ENCODE measurements at places on chromosomes 13 and 19.

DNA sequence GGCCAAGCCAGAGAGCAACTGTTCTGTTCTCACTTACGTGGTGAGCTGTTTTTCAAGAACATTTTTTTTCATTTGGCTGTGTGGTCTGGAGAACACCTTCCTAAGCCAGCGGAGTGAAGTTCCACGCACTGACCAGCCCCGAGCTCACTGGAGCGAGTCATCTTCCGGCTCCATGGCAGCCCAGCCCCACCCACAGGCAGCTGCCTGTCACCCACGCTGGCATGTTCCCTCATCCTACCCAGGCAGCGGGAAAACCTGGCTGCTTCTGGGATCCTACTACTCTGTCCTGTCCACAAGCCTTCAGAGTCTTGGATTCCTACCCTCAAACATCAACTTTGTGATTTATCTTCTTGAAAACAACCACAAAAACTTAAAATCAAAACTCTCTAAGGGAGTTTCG is 76.2 kb downstream of the GGACT start:
- DNase-seq, result no peak

DNA sequence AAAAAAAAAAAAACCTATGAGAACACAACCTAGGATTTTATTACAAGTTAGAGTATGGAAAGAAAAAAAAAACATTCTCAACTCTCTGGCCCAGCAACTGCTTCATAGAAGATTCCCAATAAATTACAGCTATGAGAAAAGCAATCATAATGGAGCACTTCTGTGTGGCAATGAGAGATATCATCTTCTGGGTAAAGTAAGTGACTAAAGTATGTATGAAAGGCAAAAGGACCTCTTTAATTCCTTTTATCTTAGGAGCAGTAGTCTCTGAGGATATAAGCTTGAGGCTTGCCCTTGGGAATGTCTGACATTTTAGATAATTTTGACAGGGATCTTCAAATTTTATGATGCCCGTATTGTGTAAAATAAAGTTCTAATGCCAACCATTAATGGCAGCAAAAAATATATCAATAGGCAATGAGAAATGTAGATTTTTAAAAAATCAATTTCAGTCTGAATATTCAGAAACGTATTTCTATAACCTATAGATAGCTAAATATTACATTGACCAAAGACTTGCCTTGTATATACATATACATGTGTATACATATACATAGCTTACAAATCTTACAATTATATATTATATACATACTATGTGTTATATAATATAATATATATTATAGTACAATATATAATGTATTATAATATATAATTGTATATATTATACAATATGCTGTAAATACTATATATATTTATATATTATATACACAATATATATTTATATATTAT is 823.9 kb upstream of the SLITRK1 start:
- no peak for DNase-seq

- peak; percentile 2 for DNase-seq
Observed at GRCh38 chr13:94712812-94713560, 641 bp upstream of the SOX21 start.

DNA sequence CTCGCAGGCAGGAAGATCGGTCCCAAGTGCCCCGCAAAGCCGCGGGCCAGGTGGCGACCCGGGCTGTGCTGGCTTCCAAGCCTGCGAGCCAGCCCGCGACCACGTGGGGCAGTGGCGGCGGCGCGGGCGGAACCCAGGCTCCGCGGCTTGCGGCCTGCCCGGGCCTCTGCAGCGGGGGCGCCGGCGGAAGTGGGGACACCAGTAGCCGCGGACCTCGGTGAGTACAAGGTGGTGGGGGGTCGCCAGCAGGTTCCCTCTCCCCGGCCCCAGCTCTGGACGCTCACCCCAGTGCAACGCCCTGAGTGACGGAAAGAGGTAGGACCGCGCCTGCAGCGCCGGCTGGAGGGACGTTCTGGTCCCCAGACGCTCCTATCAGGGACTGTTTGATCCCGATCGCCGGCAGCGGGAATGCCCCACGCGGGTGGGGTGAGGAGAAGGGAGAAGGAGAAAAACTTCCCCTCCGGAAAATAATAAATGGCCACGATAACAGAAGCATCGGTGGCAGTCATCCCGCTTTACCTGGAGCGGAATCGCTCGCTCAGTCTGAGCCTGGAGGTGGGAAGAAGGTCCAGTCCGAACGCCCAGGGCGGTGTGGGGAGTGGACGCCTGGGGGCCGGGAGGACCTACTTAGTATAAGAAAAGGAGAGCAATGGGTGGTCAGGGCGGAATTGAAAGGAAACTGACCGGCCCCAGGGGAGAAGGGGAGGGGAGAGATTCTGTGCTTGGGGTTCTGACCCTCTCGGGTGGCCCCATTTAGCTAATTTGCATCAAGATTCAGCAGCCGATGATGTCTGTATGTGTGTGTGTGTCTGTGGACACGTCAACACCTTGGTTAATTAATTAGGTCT is at the start of gene GEMIN7:
GEMIN7 (plus strand) TSS at position 198 of the 848 bp plus-strand sequence. CDS start 10,855 bp downstream, outside the sequence.
- peak; percentile 72 for DNase-seq

DNA sequence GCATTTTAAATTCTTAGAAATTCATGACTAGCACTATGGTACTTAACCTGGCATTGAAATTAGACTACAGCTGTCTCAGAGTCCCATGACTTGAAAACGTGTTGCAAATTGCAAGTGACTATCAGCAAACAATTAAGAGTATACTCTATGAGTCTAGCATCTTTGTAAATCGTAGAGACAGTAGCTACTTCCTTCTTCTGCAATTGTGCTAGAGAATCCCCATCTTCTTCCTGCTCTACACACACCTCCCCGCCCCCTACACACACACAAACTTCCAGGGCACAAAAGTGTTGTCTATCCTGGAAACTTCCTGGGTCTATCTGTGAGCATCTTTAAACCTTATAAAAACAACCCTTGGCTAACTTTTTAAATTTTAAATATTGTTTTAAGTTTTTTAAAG is 35.2 kb upstream of the MIR17HG start:
- DNase-seq, result no peak

DNA sequence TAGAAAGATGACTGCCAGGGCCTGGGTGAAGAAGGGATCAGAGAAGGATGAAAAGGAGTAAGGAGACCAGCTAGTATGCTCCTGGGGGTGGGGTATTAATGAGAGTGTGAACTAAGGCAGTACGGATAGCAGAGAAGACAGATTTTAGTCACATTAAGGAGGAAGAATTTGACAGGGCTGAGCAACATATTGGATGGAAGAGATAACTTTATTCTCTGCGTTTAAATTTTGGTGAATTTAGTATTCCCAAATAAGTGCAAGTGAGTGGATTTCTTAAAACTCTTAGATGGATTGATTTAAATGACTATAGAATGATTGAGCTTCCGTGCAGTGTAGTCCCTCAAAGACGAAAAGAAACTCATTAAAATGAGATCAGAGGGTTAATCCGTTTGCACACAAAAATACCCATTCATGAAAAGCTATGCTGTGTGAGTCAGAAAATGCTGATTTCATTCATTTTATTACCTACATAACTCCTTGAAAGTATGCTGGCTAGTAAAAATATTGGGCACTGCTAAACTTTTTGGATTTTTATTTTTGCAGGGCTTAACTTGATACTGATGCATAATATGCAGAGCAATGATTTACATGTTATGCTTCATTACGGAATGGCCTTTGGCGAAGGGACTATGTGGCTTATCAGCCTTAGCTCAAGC is 54.1 kb downstream of the WDFY2 start:
- DNase-seq, result peak; percentile 65

DNA sequence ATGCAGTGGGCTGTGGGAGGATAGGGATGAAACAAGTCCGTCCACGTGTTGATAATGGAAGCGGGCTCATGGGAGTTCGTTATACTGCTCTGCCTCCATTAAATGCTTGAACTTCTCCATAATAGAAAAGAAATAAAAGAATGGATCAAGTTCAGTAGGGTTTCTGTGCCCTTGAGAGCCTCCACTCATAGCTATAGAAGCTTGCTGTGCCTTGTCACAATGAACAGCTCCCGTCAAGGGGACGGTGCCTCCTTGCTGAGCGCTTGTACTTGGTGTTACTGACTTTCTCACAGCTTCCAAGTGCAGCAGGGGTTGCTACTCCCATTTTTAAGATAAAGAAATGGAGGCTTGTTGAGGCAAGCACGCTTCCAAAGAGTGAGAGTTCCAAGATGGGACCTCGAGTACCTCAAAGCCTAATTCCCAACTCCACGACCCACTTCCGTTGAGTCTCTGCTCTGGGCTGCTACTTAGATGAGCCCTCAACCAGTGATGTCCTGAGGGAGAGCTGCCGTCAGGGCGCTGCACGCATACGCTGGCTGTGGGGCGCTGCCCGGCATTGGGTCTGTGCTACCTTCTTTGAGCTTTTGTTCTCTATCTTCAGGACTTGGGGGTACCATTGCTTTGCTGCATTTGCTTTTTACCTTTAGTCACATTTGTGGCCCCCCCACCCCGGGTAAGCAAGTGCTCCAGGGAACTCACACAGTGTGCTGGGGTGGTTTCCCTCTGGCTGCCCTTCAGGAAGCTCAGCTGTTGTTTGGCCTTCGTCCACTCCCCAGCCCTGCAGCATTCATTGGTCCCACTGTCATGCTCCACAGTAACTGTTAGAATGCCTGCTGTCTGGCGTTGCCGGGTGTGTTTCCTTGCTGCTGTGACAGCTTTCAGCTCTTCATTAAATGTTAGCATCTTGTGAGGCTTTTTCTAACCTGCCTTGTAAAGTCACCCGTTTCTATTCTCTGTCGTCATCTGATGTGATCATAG is 9.5 kb downstream of the SNRNP70 start:
- no peak for DNase-seq

GRCh38 chr19:54414156-54414555 is 1.1 kb upstream of the TTYH1 start:
- DNase-seq, result no peak

- DNase-seq, result no peak
Observed at GRCh38 chr13:34719060-34719875, 222.8 kb upstream of the NBEA start.

DNA sequence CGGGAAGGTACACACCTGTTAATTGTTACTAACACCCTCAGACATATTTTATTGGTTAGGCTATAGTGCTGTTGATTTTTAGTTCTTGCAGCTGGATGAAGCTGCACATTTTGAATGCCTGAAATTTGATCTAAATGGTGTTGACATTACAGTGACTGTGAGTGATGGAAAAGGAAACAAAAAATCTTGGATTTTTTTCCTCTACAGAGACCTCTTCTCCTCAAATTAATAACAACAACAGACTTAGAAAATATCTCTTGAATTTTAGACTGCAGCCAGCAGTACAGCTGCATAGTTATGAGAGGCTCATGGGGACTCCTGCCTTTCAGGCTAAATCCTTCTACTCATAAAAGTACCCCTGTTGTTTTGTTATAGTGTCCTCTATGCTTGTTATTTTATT is 500.5 kb upstream of the SPRY2 start:
- no peak for DNase-seq

GRCh38 chr13:20370815-20371421 is 138.8 kb upstream of the GJB6 start:
- DNase-seq, result no peak

GRCh38 chr19:647566-648284 is 8.0 kb downstream of the FGF22 start:
- DNase-seq, result no peak

DNA sequence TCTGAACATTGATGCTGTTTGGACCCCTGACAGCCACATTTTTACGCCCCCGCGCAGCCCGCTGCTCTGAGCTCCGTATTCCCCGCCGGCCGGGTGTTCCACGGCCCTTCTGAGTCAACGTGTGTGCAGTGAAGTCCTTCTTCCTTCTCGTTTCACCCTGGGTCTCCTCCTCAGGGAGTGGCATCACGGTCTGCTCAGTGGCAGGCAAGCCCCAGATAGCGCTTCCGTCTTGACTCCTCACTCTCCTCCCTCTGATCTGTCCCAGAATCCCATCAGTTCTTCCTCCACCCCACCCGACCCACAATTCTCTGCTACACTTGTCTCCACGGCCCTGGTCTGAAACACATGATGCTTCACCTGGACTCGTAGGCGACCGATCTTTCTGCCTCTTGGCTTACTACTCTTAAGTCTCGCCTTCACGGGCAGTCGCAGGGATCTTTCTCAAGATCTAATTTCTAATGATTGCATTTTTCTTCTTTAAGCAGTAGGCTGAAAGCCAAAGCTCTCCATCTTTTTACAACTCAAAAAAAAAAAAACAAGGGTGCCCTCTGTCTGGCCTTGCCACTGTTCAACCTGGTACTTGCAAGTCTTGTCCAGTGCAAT is 33.9 kb downstream of the CCNE1 start:
- peak; percentile 27 for DNase-seq

GRCh38 chr19:16373532-16373931 is 48.9 kb downstream of the KLF2 start:
- DNase-seq, result peak; percentile 85

- no peak for DNase-seq
Observed at GRCh38 chr13:29892151-29892550, 41.7 kb upstream of the UBL3 start.

GRCh38 chr13:111577956-111578605 is 257.6 kb downstream of the TEX29 start:
- no peak for DNase-seq

GRCh38 chr13:100443998-100444328 is 144.6 kb downstream of the GGACT start:
- DNase-seq, result no peak
